ENCODE measurements at places on chromosomes 4 and X.

DNA sequence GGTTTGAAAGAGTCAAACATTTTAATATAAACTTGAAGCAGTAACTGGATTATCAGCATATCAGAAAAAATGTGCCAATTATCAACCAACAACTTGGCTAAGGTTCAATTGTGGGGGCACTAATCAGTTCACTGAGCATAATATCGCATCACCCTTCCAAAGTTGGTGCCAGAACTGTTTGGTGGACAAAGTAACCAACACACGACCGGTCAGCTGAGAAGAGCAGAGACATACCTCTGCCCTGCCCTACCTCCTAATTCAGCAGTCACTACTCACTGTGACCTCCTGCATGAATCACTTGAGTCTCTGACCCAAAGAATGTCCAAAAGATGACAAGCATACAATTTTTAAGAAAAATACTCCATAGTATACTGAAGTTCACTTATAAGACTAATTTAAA, 53.2 kb downstream of the TSPAN5 start:
- peak; percentile 35 for DNase-seq

DNA sequence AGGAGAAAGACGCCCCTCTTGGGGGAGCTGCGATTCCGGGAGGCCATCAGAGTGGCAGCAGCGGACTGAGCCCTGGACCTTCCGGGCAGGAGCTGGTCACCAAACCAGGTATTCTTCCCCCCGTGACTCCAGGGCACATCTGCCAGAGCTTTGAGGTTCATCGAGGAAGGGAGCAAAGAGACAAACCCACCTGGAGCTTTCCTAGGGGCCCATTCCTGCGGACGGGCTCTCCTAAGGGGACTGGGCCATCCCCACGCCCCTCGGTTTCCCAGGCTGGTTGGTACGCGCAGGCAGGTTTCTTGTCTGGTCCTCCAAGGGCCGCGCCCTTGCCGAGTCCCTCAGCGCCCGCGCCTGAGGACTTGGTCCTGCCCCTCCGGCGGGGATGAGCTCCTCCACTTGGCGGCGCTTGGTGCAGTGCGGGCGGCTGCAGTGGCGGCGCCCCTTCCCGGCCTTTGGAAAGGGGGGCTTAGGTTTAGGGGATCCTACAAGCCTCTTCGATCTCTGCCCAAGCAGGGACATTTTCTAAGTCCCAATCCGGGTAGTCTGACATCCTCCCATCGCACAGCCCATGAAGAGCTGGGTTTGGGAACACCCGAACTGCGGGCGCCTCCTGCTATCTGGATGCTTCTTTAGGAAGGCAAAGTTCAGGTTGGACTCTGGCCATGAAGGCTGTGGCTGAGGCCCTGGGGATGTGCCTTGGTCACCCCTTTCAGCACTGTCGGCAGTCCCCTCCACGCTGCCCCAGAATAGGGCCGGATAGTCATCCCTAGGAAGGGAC, 538 bp downstream of the STBD1 start:
- peak; percentile 41 for DNase-seq

DNA sequence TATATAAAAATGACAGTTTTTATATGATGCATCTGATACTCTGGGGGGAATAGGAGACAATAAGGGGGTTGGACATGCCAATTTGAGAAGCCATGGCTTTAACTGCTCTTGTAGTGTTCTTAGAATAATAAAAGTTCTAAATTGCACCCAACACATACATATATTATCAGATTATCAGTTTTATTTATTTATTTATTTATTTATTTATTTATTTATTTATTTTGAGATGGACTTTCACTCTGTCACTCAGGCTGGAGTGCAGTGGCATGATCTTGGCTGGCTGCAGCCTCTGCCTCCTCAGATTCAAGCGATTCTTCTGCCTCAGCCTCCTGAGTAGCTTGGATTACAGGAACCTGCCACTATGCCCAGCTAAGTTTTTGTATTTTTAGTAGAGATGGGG, 356.8 kb downstream of the TLL1 start:
- DNase-seq = no peak

DNA sequence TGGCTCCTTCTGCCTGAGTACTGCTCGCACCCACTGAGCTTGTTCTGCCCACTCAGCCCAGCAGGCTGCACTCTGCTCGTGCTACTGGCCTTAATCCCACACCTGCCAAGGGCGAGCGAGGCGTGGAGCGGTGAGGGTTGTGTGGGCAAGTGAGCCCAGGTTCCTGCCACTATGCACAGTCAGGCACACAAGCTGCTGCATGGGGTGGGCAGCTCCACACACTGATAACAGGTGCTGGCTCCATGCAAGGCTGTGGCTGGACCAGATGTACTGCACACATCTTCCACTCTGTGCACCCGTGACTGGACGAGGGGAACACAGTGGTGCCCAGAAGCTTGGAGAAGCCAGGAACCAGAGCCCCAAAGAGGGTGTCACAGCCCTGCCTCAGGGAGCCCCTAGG, 184.3 kb upstream of the NUDT6 start:
- DNase-seq = no peak

DNA sequence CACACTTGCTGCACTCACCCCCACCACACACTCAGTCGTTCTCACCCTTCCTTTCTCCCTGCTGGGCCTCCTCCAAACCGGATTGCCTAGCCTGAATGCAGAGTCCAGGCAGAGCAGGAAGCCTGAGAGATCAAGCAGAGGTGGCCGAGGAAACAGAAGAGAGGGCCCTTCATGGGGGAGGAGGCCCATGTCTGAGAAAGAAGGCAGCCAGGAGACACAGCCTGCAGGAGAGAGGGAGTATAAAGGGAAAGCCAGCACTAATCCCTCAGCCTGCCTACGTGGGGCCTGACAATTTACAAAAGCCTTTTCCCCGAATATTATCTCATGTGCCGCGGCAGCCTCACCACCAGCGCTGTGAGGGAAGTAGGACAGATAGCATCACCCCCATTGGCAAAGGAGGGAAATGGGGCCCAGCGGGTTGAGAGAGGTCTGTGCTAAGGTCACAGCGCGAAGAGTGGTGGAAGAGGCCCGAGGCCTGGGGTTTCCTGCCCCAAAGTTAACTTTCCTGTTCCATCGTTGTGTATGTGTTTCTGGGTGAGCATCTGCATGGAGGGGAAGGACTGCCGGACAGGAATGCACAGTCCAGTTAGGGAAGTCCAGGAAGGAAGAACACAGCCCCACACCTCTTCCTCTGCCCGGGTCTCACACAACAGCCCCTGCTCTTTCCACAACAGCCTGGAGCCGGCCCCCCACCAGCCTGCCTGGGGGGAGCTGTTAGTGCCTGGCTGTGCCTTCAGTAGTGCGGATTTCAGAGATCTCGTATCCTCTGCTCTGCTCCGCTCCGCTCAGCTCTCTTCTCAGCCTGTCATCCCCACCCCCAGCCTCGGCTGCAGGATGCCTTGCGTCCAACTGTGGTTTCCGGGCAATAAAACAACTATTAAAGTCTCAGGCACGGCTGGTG, 50.9 kb upstream of the BCOR start:
- no peak for DNase-seq

DNA sequence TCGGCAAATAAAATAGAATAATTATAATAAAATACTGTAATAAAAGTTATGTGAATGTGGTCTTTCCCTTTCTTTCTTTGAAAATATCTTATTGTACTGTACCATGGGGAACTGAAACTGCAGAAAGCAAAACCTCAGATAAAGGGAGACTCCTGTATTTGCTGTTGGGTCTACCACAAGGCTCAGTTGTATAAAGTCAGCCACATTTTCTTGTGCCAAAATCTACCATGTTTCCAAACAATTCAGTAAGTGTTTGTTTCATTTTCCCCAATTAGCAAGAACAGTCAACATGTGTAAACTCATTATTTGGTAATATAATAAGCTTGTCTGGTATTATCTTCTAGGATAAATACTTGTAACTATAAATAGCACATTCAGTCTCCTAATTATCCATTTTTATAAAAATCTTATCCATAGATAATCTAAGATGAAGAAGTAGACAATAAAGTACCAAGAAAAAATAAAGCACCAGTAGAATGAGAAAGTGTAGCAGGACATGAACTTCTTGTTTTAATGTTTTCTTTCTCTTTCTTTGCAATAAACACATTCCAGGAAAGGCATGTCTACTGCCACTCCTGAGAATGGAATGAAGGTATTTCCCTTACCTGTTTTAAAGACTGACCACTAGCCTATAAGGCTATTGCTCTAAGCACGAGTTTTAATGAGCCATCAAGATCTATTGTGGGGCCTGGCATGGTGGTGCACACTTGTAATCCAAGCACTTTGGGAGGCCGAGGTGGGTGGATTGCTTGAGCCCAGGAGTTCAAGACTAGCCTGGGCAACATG, 15.0 kb upstream of the OTUD4 start:
- no peak for DNase-seq

DNA sequence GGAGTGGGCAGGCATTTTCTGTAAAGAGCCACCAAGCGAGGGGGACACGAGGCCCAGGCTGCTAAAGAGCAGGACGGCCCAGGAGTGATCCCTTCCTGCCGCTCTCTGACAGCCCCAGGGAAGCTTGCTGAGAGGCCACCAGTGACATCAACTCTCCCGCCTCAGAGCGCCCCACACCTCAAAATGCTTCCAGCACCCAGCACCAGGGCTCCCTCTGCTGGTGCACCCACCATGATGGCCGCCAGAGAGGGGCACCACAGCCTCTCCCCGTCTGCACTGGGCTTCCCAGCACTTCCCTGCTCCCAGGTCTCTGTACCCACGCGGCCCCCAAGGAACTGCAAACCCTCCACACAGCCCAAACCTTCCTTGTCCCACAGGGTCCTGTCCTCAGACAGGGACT, 40.4 kb downstream of the GAK start:
- DNase-seq = peak; percentile 12

- no peak for DNase-seq
Observed at GRCh38 chrX:74063426-74064155, 240.4 kb upstream of the ZCCHC13 start.

DNA sequence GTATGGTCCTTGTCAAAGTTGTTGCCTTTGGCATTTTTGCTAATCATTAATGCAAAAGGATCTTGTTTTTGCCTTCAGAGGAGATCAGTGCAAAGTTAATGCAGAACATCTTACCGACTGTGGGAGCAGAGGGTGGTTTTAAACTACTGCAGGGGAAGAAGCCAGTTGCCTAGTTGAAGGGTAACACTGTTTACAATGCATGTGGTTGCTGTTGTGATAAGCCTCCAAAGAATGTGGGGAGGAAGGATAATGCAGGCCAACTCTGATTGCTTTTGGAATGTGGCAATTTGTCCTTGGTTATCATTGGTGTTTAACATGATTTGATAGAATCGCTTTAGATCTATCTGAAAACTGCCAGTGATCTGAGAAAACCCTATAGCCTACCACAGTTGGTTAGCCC, 204.3 kb upstream of the TLL1 start:
- DNase-seq = peak; percentile 21

DNA sequence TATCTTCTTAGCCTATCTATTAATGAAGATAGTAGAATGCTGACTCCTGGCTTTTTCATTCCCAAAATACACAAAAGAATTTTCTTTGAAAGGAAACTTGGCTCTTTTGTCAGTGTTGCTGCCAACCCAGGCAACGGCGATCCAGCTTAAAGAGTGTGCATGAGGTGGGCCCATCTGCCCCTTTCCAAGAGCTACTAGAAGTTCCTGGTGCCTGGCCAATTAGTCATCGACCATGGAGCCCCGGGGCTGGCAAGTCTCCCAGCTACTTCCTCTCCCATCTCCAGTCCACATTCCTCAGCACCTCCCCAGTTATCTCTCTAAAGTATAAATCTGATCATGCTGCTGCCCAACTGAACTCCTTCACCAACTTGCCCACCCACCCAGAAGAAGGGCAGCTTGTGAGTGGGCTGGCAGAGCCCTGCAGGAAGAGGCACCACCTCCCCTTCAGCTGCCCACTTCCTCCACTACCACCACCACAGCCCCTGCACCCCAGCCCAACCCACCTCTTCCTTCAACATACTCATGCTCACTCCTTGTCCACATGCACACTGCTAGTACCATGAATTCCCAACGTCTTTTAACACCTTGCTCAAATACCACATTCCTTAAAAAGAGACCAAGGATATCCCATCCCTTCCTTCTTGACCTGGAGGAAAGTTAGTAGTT, 158.2 kb upstream of the MAP3K15 start:
- peak; percentile 95 for DNase-seq

GRCh38 chr4:116733370-116733769, 352.0 kb downstream of the TRAM1L1 start:
- DNase-seq = no peak

GRCh38 chr4:25238052-25238451, 4.2 kb downstream of the PI4K2B start:
- peak; percentile 6 for DNase-seq

DNA sequence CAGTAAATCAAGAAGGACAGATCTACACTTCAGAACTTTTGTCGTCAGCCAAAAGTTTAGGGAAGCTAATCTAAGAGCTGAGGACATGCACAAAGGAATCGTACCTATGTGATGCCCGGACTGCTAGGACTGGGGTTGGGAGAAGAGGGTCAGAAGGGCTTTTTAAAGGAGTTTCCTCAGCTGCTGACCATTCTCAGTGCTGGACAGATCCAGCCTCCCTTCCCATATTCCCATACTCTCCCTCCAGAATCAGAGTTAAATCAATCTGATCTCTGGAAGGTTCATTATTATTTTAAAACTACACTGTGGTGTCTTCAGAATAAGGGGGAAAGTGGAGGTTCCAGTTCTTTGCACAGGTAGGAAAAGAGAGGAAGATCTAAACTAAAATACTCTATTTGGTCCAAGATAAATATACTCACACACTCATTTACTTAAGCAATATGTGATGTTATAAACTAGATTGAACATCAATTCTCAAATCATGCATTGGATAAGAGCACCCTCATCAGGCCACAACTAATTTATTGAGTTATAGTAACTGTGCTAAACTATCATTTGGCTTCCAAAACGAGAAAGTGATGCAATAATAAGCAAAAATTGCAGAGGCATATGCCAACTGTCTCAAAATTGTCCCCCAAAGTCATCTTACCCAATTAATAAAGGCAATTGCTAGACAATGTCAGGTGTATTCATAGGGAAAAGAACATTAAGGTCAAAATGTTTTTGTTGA, 124.7 kb downstream of the HNRNPD start:
- DNase-seq = no peak

DNA sequence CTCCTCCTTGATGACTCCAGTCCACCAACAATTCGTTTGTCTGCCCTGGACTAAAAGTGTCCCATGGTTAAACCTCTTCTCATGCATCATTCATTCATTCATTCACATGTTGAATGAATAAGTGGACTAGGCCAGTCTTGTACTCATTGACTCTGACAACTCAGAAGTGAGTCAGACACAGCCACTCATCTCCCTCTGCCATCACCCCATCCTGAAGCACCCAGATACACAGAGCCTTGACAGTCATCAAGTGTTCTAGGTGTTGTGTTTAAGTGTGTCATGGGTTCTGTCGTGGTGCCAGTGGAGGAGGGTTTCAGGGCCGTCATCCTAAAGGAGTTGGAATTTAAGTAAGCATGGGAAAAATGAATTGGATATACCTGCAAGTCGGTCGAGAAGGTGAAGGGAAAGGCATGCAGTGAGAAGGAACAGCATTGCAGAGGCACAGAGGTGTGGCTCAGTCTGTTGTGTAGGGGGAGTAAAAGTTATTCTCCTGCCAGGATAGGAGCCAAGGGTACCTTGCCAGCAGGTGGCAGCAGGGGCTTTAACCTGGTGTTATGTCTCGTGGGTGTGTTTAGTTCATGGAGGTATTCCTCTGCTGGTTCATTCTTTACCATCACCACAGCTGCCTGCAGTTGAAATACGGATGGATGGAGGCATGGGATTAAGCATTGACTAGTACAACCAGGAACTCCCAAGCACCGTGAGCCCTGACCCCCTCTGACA, 18.3 kb downstream of the MAGED2 start:
- DNase-seq = peak; percentile 36

GRCh38 chrX:72297953-72298730, 7.6 kb downstream of the CITED1 start:
- peak; percentile 56 for DNase-seq

GRCh38 chrX:44462850-44463249, 79.8 kb downstream of the FUNDC1 start:
- DNase-seq = peak; percentile 3

GRCh38 chrX:47285836-47286320, 53.1 kb downstream of the USP11 start:
- peak; percentile 13 for DNase-seq

Data from fibroblast of mammary gland (primary cell).